NCI-H1694 (cell line): ENCODE measurements at places on chromosomes 5 and 9.

GRCh38 chr9:89563571-89564345, 41.1 kb upstream of the GADD45G start:
- DNase-seq, result no peak

GRCh38 chr5:77379558-77380061, 112.5 kb downstream of the WDR41 start:
- no peak for DNase-seq

- no peak for DNase-seq
Measured at GRCh38 chr5:78331523-78332080, 28.8 kb upstream of the SCAMP1 start.

DNA sequence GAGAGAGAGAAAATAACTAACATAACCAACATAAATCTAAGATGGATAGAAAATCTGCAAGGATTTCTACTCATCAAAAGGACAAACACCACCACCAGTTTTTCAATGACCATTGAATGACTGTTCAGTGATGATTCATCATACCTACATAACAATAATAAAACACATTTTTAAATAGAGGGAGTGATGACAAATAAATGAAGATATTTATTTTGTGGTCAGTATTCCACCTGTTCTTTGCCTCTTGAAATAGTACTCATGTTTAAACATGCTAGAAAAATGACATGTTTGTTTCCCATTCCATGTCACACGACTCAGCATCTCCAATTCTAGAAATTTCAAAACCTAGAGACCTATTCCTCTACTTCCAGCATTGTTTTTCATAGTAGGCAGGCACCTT, 34.6 kb upstream of the ADAMTS16 start:
- no peak for DNase-seq

GRCh38 chr9:73093740-73094379, 57.8 kb upstream of the ANXA1 start:
- DNase-seq, result no peak

DNA sequence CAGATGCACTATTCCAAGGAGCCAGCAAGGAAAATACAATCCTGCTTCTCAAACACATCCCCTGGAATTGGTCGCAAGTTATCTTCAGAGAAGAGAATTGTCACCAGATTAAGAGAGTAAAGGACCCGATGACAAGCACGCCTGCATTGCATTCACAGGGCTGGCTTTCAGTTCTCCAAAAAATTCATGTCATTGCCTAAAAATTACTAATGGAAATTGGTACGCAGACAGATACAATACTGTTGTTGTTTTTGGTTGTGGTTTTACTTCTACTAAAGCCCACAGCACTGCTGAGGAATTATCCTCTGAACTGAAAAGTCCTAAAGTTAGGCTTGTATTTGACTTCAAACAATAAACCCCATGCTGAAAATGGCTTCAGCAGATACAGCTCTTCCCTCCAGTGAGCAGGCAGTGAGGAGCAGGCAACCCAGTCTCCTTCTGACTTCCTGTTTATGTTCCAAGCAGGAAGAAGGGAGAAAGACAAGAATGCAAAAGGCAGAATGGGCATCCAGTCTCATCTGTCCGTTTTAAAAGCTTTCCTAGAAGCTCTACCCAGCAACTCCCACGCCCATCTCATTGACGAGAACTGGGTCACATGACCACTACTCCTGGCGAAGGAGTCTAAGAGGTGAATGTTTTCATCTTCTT, 80.6 kb upstream of the ZNF366 start:
- no peak for DNase-seq

- DNase-seq, result no peak
Measured at GRCh38 chr5:175444905-175445456, 999 bp upstream of the DRD1 start.

GRCh38 chr9:81619353-81620001, 69.9 kb downstream of the TLE1 start:
- no peak for DNase-seq

DNA sequence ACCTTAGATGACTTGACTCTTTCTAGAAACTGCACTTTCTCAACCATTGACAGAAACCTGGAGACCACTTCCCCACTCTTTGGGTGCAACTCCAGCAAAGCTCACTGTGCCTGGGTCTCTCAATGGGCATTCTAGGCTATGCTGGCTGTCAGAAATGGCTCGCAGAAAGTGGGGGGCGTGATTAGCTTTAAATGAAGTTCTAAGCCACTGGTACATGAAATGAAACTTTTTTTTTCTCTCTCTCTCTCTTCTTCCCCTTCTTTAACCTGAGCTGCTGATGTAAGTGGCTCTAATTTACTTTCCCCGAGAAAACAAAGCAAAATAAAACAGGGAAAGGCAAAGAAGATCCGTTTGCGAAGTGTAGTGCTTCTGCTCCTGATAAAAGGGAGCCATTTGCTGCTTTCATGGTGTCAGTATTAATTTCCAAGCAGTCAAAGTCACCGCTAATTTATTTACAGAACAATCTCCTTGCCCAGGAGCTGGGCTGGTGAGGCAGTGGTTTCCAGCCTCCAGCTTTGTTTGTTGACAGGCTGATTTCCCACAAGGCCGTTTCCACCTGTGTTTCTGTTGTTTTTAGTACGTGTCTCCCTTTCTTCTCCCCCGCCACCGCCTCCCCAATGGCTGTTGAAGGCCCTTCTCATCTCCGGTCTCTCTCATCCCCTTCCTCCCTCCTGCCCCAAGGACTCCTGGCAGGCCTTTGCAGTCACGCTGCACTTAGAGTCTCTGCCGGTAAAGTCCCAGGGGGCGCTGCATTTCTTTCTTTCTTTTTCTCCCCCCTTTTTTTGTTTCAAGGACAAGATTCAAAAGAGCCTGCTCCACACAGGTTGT, 422.9 kb downstream of the EBF1 start:
- DNase-seq, result no peak

GRCh38 chr9:71487061-71487460, 281.3 kb downstream of the CEMIP2 start:
- no peak for DNase-seq

DNA sequence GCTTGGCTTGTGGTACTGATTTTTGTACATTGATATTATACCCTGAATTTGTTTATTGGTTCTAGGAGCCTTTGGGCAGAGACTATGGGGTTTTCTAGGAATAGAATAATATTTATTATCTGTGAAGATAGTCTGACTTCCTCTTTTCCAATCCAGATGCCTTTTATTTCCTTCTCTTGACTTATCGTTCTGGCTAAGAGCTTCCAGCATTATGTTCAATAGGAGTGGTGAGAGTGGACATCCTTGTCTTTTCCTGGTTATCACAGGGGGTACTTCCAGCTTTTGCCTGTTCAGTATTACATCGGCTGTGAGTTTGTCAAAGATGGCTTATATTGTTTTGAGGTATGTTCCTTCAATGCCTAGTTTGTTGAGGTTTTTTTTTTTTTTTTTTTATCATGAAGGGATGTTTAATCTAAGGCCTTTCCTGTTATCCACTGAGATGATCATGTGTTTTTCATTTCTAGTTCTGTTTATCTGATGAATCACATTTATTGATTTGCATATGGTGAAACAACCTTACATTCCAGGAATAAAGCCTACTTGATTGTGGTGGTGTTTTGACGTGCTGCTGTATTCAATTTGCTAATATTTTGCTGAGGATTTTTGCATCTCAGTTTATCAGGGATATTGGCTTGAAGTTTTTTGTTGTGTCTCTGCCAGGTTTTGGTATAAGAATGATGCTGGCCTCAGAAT, 77.5 kb downstream of the CERT1 start:
- no peak for DNase-seq

GRCh38 chr9:78896479-78896878, 599.6 kb downstream of the PSAT1 start:
- no peak for DNase-seq

DNA sequence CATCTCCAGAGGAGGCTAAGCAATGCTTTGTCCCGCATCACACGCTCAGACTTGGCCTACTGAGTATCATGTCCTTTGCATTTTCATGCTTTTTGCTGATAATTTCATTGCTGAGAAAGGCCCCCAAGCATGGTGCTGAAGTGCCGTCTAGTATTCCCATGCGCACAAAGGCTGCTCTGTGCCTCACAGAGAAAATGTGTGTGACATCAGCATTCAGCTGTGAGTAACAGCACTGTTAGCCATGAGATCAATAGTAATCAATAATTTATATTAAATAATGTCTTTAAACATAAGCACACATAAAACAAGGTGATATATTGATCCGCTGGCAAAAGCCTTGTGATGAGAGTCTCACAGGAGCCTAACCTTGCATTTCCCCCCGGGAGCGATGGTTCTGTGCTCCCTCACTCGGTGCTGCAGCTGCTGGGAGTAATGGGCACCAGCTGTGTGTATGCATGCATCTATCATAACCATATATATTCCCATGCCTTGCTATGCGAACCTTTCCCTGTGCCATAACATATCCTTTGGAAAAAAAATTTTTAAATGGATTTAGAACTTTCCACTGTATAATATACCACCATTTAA, 50.4 kb upstream of the RNF130 start:
- DNase-seq, result no peak

- no peak for DNase-seq
Measured at GRCh38 chr5:113495422-113495841, 7.2 kb upstream of the MCC start.

- no peak for DNase-seq
Measured at GRCh38 chr9:25212361-25212760, 465.9 kb downstream of the TUSC1 start.

DNA sequence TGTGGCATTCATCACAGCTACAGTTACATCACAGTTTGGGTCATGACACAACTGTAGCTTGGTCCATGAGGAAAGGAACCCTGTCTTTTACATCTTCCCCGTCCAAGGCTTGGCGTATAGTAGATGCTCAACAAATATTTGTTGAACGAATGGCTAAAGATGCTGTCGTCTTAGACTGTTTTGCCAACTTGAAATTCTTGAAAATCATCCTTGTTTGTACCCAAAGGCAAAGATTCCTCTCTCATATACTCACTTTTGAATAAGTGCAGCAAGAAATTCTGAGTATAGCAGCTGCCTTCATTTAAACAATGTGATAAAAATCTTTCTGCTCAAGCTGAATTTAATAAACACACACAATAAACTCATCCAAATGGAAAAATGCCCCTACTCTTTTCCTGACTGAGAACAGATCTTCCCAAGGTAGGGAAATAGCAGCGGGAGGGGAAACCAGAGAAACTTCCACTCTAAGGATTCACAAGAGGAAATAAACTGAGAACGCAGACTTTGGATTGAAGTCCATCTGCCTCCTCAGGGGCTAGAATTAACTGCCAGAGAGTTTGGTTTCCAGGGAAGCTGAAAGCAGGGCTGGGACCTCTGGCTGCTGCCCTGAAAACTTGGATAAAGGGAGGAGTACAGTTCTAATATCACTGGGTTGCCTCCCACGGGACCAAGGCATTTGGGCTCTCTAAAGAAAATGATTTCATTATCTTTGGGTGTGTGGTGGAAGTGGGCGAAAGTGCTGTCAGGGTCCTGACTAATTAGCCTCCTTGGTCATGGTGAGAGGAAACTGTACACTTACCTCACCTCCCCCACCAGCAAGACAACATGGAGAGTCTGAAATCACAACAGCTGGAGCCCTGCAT, 99.1 kb downstream of the DPYSL3 start:
- no peak for DNase-seq

GRCh38 chr5:14650052-14650451, 14.5 kb upstream of the OTULIN start:
- no peak for DNase-seq

DNA sequence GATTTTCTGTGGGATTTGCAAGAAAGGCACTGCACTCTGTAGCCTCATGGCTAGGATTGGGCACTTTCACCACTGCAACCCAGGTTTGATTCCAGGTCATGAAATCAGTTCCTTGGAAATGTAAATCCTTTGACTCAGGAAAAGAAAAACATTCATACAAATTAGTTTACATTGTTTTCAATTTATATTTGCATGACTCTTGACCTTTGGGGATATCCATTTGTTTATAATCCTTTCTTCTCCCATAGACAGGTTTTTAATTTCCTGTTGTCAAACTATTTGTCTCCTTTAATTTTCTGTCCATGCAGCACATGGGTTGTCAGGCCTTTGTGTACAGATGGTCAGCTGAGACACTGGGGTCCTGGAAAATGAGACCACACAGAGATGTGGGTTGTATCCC, 801.5 kb downstream of the NR2F1-AS1 start:
- no peak for DNase-seq

DNA sequence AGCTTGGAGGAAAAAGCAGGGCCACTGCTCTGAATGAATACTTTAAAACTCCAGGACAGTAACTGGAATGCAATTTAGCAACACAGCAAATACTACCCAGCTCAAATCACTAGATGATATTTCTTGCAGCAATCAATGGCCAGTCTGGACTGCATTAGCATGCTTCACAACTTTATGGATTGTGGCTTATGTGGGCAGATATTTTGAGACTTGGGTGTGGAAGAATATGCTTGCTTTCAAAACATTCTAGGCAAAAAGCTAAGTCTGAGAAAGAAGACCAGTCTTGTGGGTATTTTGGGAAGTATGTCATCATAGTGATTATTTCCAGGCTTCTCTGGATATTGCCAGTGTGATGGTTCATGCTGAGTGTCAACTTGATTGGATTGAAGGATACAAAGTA, 3.1 kb downstream of the RANBP3L start:
- DNase-seq, result no peak

DNA sequence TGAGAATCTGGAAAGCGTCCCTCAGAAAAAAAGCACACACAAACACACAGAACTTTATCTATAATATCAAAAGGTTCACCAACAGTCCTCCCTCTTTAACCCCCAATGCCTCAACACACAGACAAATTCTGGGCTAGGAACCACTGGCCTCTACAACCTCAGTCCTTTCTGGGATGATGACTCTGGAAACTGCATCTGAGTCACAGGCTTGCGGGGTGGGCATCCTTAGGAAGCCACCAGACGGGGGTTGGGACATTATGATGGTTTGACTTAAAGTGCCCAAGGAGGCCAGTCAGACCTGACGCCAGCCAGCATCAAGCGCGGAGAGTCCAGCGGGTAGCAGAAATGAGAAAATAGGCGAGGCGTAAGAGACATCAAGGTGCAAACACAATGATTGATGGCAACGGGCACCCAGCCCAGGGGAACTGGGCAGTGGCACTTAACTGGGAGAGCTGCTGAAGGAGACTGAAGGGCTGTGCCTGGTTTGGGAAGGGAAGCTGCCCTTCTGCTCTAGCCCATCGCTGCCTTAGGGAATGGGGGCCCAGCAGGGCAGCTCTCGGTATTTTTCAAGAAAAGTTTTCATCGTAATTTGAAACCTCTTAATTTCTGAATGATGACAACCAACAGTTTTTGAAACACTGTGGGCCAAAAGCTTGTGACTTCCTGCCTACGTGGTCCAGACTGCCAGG, 20.7 kb downstream of the SPRY4 start:
- DNase-seq, result no peak

GRCh38 chr9:129549139-129549538, 71.8 kb downstream of the C9orf50 start:
- DNase-seq, result no peak

GRCh38 chr9:31908158-31908890, 476.1 kb upstream of the ACO1 start:
- no peak for DNase-seq

GRCh38 chr9:87149799-87150198, 202.5 kb upstream of the GAS1 start:
- DNase-seq, result no peak

- no peak for DNase-seq
Measured at GRCh38 chr5:125327676-125328075, 581.2 kb upstream of the ZNF608 start.

GRCh38 chr5:83133797-83134196, 56.5 kb downstream of the XRCC4 start:
- DNase-seq, result no peak
